ENCODE measurements at places on chromosomes 1 and 21.

DNA sequence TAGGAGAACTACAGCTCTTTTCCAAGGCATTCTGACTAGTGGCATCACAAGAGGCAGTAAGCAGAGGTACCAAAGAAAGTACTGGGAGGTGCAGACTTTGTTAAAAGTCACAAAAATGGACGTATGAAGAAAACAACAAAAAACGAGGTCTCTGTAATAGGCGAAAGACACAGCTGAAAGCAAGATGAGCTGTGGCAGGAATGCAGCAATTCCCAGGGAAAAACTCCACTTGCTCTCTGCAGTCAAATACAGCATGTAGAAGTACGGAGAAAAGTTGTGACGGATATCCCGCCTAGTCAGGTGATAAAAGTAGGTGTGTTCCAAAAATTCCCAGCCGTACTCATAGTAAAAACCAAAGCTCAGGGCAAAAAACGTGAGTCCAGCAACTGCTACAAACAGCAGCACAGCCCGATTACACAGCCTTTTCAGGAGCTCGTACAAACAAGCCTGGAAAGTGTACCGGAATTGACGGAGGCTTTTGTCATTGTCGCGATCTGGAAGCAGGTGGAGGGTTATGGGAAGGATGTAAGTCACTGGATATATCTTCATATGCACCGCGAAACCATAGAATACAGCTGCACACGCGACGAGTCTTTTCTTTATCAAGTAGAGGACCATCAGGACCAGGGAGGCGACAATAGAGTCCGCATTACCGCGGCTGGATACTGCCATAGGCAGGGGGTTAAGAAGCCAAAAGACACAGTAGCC lies 979 bp downstream of the PIGM start:
- no peak for DNase-seq

DNA sequence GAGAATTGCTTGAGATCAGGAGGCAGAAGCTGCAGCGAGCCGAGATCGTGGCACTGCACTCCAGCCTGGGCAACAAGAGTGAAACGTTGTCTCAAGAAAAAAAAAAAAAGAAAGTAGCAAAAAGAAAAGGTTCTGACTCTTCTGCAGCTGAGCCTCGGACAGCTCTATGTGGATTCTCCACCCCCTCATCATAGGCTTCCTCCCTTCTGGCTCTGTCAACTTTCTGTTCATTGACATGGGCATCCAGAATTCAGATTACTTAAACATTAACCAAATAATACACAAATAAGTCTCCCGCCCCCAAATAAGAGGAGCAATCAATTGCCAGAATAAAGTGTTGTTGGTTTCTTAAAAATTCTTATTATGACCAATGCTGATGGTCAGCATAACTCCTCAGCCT lies 10.0 kb downstream of the SUSD4 start:
- DNase-seq, result no peak

GRCh38 chr21:45427331-45428271 lies 22.6 kb downstream of the COL18A1 start:
- DNase-seq, result no peak

DNA sequence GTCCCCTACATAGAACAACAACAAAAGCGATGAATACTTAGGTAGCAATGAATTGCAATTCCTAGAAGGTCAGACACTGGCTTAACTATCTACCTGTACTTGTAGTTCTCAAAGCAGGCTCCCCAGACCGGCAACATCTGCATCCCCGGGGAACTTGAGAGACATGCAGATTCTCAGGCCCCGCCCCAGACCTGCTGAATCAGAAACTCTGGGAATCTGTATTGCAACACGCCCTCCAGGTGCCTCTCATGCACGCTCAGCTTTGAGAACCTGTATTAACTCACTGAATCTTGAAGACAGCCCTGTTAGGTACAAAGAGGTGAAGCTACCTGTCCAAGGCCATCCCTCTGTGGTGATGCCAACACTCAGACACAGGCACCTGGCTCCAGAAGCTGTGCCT lies 128.1 kb downstream of the KAZN start:
- no peak for DNase-seq

- DNase-seq, result no peak
Observed at GRCh38 chr1:37634244-37634991, at the start of gene RSPO1. Gene RSPO1, minus strand, starts transcription at chr1:37634892. Its CDS starts 5,231 bp downstream, at chr1:37629661.

DNA sequence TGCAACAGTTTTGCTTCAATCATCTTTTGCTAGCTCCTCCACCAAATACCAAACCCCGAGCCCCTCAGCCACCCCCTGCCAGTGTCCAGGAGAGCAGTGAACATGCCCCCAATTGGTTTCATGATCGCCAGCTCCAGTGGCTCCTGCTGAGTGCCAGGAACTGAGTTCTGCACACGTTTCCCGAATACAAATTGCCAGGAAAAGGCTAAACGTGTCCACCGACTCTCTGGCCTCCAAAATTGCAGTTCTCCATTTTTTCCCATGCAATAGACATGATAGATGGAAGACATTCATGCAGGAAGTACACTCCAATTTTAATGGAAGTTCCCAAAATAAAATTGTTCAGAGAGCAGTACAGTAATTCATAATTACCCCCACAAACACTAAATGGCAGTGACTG lies 101.3 kb downstream of the SPSB1 start:
- DNase-seq, result no peak

- no peak for DNase-seq
Observed at GRCh38 chr1:177629526-177629925, 340.3 kb downstream of the SEC16B start.

DNA sequence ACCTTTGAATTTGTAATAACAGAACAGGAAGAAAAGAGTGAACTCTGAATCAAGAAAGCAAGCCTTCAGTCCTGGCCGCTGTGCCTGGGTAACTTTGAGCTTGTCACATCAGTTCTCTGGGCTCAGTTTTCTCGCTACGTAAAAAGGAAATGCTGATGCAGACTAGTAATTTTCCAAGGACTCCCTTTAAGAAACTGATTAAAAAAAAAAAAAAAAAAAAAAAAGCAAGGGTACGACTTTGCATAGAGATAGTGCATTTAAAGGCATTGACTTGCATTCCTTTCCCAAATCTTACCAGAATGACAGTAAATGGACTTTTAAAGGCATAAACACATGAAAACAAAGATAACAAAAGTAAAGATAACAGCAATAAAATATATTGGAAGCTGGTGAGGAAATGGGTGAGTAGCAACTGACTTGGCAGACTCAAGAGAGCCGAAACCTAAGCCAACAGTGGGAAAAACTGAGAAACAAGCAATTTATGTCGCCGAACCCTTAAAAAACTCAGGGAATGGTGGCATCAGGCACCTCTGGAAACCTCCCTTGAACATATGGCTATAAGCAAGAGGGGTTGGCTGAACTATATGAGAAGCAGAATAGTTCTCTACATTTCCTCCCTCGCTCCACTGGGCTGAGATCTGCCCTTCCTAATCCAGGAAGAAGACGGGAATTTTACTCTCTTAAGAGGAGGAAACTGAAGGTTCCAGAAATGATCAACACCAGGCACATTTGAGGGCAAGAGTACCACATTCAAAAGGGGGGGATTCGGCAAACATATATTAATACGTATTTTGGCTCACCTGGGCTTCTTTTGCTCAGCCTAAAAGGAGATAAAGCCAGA lies 189.2 kb downstream of the CDC7 start:
- no peak for DNase-seq

DNA sequence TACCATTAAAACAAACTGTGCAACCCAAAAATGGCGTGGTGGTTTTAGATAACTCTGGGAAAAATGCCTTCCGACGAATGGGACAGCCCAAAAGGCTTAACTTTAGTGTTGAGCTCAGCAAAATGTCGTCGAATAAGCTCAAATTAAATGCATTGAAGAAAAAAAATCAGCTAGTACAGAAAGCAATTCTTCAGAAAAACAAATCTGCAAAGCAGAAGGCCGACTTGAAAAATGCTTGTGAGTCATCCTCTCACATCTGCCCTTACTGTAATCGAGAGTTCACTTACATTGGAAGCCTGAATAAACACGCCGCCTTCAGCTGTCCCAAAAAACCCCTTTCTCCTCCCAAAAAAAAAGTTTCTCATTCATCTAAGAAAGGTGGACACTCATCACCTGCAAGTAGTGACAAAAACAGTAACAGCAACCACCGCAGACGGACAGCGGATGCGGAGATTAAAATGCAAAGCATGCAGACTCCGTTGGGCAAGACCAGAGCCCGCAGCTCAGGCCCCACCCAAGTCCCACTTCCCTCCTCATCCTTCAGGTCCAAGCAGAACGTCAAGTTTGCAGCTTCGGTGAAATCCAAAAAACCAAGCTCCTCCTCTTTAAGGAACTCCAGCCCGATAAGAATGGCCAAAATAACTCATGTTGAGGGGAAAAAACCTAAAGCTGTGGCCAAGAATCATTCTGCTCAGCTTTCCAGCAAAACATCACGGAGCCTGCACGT lies 82.1 kb downstream of the PRDM2 start:
- DNase-seq, result no peak

DNA sequence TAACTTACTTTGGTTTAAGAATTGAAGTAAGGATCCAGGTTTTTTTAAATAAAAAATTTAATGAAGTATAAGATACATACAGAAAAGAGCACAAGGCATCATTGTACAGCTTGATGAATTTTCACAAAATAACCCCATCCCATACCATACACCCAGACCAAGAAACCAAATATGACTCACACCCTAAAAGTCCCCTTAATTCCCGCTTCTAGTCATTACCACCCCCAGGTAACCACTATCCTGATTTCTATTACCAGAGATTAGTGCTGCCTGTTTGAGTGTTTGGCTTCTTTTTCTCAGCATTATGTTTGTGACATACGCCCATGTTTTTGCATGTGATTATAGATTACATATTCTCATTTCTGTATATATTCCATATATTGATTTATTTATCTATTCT lies 98.5 kb upstream of the HIVEP3 start:
- no peak for DNase-seq

Measured in stimulated activated CD8-positive, alpha-beta memory T cell treated with anti-CD3 and anti-CD28 coated beads, Interleukin-7, amount 100 ng/mL, for 1 hour (primary cell).